Suppressor macrophage treated with lipopolysaccharide for 1 hour (primary cell): ENCODE measurements at places on chromosomes 7 and 10.

DNA sequence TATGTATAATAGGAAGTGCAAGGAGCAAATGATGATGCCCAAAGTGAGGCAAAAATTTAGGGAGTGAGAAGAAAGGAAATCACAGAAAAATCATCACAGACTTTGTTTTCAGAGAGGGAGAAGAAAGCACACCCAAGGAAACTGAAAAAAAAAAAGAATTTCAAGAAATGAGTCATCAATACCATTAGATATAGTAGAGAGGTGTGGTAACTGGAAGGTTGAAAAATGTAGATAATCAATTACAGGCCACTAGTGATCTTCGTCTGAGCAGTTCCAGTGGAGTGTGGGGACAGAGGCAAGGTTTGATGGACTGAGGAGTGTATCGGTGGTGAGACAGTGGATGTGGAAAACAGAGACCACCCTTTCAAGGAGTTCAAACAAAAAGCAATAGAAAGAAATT, 31.7 kb downstream of the ASB4 start:
- no peak for DNase-seq

- no peak for DNase-seq
Observed at GRCh38 chr7:70533614-70534013, 598.3 kb upstream of the GALNT17 start.

- peak; percentile 86 for DNase-seq
Observed at GRCh38 chr10:86225103-86225782, 141.4 kb downstream of the GRID1 start.

DNA sequence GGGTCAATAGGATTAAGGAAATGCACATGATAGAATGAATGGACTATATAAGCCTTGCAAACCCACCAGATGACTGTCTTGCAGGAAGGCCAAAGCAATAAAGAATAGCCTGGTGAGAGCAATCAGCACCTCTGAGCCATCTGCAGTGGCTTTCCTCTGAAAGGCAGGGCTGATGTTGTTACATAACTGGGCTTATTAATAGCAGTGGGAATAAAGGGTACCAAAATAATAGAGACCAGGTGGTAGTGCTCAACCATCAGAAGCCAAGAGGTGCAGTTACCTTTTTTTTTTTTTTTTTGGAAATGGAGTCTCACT, 16.8 kb upstream of the VPS26A start:
- DNase-seq = no peak

DNA sequence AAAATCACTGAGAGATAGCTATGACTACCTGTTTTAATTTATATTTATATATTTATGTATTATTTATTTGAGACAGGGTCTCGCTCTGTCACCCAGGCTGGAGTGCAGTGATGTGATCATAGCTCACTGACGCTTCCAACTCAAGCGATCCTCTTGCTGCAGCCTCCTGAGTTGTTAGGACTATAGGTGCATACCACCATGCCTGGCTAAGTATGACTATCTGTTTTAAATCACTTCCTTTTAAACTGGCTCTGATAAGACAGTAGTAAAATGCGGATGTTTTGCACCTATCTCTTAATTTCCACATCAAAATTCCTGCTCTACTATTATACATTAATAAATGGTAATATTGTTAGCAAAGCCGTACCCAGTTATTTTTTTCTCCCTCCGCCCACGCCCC, 41.8 kb downstream of the DNMBP start:
- no peak for DNase-seq

GRCh38 chr10:77392851-77393250, 244.8 kb downstream of the KCNMA1 start:
- DNase-seq = peak; percentile 39

- no peak for DNase-seq
Observed at GRCh38 chr7:14018751-14019150, 29.3 kb upstream of the ETV1 start.

DNA sequence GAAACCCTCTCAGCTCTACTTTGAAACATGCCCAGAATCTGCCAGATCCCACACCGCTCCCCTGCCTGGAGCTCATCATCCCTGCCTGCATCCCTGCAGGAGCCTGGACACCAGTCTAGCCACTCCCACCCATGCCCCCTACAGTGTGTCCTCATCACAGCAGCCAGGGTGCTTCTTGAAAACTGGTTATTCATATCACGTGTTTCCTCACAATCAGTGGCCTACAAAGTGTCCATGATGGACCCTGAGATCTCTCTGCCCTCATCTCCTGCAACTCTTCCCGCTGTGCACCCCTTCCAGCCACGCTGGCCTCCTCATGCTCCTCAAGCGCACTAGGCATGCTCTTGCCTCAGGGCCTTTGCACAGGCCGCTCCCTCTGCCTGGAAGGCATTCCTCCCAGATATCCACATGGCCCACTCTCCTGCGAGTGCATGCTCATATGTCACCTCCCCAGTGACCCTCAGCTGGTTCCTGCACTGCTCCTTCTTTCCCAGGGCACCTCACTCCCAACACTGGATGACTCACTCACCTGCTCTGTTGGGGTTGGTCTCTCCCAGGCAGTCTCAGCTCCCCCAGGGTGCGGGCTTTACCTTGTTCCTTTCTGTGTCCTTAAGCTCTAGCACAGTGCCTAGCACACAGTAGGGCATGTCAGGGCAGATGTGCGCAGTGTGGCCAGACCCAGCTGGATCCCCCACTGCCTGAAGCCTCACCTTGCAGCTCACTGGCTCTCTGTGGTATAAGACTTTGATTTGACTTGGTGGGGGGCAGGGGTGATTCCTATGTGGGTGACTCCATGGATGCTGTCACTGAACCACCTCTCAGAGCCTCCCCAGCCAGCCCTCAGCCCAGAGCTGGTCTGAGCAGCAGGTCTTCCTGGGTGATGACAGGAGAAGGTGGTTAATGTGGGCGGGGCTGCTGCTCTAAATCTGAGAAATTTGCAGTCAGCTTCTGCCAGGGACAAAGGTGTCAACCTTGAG, 37.3 kb downstream of the CDH23 start:
- no peak for DNase-seq

DNA sequence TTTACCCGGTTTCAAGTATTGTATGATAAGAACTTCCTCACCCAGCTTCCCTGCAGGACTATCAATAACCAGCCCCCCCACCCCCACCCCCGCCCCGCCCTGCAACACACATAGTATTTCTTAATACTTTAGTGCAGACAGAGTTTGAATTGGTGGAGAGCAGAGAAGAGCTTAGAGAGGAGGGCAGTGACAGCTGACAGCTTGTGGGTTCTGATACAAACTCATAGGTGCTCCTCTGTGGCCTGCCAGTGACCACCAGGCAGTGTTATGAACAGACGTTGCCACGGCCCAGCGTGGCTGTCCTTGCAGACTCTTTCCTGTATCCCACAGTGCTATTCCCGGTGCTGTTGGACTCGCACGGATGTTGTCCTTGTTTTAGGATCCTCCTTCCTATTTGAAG, 186.9 kb upstream of the ADO start:
- DNase-seq = no peak

DNA sequence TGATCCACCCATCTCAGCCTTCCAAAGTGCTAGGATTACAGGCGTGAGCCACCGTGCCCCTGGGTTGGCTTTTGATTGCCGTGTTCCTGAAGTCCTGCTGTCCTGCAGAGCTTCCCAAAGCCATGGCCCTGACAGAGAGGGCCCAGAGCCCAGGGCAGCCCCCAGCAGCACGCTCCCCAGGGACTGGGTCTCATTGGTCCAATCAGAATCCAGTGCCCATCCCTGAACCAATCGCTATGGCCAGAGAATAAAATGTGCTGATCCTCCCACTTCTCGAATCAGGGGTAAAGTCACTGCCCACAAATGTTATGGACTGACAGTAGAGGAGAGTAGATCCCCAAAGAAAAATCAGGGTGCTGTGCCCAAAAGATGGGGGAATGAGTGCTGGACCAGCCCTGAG, 5.0 kb upstream of the C10orf105 start:
- DNase-seq = no peak

GRCh38 chr7:27636326-27637006, 26.2 kb downstream of the HIBADH start:
- no peak for DNase-seq

- no peak for DNase-seq
Observed at GRCh38 chr7:121151774-121152221, 163.3 kb downstream of the CPED1 start.

DNA sequence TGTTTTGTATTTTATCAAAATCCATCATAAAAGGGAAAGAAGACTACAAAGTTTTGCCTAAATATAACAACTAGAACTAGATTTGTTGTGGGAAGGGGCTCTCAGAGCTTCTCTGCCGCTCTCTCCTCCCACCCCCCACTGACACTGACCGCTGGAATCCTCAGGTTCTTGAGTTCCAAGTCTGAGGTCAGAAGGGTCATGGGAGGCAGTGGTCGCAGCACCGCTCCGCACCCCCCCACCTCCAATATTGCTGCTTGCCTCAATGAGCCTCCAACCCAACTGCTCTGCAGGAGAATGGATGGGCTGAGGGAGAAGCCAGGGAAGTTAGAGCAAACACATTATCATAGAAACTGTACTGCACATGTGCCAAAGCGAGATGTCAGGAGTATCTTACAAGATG, 359.4 kb downstream of the GRID1 start:
- DNase-seq = no peak

DNA sequence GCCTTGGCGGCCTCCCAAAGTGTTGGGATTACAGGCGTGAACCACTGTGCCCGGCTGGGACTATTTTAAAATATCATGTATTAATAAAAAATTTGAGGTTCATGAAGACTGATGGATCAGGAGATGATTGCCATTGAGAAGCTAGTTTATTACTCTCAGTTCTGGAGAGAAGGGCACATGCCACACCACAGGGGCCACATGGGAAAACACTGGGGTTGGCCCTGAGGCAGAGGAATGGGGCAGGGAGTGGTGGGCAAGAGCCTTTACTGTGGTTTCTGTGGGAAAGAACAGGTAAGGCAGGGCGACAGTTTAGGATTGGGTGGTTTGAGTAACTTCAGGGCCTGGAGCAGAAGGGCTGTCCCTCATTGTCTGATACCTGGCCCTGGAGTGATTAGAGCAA, 6.8 kb upstream of the TBRG4 start:
- DNase-seq = no peak

GRCh38 chr10:14820010-14820774, 17.6 kb downstream of the CDNF start:
- no peak for DNase-seq

GRCh38 chr10:109467551-109467950, 455.8 kb downstream of the XPNPEP1 start:
- DNase-seq = no peak

GRCh38 chr10:44724415-44725174, 186.5 kb upstream of the TMEM72 start:
- DNase-seq = peak; percentile 37

- no peak for DNase-seq
Observed at GRCh38 chr7:33950047-33950714, 44.8 kb downstream of the BMPER start.

DNA sequence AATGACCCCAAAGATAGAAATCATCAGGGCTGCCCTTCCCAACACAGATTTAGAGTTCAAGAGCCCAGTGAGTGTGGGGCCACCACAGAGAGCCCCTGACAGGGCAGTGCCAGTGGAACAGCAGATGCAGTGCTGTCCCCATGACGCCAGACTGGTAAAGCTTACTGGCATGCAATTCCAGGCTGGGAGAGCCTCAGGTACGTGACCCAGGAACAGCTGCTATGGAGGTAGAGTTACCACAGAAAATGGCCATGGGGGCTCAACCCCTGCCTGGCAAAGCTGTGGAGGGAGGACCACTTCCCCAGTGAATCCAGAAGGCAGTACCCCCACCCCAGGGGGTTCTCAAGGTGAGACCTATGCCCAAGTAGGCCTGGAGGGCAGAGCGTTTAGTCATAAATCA, 228.5 kb downstream of the POLR1F start:
- no peak for DNase-seq

DNA sequence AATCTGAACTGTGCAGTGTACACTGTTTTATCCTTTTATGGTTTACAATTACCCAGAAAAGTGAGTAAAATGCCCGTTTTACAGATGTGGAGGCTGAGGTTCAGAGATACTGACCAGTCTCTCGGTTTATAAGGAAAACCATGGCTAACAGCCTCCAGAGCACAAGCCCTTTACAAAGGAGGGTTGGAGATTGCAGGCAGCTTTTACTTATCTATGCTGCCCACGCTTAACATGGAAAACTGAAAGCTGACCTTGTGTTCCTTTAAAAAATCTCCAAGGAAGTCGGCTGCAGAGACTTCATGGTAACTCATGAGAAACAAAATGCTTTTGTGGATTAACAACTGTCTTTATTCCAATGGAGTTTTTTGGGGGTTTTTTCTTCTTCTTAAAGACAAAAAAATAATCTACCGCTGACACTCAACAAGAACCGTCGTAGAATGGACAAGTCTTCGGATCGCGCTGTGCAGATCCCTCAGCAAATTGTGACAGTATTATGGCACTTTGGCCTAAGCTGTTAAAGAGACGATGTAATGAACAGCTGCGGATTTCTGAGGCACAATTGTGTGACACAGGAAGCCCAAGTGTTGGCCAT, 654 bp upstream of the SLF2 start:
- DNase-seq = peak; percentile 26

DNA sequence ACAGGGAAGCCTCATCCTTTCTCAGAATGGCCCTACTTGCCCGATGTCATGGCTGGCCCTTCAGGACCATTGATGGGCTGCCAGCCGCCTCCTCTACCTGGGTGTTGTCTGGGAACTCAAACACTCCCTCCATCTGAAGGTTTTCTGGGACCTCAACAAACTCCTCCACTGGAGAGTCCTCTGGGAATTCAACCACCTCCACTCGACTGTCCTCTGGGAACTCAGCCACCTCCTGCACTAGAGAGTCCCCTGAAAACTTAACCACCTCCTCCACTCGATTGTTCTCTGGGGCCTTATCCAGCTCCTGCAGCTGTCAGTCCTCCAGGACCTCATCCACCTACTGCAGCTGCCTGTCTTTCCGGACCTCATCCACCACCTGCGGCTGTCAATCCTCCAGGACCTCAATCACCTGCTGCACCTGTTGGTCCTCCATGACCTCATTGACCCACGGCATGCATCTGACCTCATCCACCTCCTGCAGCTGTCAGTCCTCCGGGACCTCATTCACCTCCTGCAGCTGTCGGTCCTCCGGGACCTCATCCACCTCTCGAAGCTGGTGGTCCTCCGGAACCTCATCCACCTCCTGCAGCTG, 37.1 kb downstream of the MAT1A start:
- no peak for DNase-seq

GRCh38 chr10:30013757-30014156, 45.6 kb downstream of the JCAD start:
- no peak for DNase-seq

DNA sequence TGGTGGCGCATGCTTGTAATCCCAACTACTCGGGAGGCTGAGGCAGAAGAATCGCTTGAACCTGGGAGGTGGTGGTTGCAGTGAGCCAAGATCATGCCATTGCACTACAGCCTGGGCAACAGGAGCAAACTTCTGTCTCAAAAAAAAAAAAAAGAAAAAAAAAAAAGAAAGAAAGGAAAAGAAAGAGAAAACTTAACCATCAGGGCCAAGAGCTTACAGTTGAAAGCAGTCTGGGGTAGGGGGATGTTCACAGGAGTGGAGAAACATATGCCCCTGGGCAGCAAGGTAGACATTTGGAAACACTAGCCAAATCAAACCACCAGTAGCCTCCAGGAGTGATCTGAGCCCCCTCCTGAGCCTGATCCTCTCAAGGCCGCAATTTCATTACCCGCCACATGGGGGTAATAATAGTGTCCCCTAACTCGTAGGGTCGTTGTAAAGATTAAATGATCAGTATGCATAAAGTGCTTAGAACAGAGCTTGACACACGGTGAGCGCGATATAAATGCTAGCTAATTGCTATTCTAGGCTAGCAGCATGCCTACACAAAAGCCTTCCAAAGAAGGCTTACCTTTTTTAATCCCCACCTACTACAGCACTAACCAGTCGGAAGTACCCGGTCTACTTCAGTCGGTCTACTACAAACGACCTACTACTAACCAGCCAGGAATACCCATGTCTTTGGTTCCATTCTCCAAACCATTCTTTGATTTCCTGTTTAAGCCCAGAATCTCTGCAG, 274.3 kb upstream of the NEBL start:
- DNase-seq = peak; percentile 1

GRCh38 chr7:12796397-12797127, 109.1 kb downstream of the ARL4A start:
- no peak for DNase-seq
